AG09309 (cell line): ENCODE measurements at places on chromosomes 7 and 10.

DNA sequence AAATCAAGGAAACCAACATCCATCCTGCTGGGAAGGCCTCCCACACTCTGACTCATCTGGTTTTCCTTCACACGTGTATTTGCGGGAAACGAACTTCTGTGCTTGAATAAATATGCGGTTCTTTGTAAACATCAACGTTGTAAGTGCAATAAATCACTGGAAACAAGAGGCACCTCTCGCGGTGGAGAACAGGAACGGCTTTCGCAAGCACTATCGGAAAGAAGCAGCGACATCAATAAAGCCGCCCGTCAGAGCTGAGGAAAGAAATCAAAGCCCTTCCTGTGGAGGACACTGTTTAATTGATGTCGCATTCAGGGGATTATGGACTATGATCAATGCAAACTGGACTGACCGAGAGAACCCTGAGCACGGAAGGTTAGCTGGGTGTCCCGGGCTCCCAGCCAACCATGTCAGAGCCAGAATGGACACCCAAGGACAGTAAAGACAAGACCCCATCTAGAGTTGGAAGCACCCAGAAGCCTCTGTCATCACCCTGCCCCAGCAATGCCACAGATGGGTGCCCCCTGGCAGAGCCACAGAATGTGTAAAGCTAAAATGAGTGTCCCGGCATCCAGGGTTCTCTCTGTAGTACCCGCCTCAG, 37.6 kb downstream of the OAT start:
- DNase-seq: no peak

- no peak for DNase-seq
Observed at GRCh38 chr10:52665821-52666220, 106.8 kb downstream of the MBL2 start.

- DNase-seq: no peak
Observed at GRCh38 chr10:86673827-86674581, 5.7 kb downstream of the LDB3 start.

DNA sequence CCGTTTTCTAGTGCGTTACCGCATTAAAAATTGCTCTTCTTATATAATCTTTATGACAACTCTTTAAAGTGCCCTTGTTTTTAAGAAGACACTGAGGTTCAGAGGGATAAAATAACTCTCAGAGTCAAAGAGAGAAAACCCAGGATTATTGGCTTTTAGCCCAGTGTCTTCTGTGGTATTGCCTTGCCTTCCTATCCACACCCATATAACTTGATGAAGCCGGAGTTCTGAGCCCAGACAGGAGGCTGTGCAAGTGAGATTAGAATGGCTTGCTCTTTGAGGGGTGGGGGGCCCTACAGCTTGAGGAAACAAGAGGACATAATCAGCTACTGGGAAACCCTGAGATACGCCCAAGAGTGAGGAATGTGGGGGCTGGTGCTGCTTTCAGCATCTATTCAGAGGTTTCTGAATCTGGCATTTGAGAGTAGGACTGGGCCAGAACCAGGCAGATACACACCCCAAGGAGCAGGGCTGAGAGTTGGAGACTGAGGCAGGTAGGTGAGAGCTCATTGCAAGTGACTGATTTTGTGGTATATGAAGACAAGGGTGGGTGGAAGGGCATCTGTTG, 2.3 kb downstream of the PRXL2A start:
- no peak for DNase-seq

- DNase-seq: no peak
Observed at GRCh38 chr10:124748166-124748565, 4.0 kb upstream of the FAM53B start.

DNA sequence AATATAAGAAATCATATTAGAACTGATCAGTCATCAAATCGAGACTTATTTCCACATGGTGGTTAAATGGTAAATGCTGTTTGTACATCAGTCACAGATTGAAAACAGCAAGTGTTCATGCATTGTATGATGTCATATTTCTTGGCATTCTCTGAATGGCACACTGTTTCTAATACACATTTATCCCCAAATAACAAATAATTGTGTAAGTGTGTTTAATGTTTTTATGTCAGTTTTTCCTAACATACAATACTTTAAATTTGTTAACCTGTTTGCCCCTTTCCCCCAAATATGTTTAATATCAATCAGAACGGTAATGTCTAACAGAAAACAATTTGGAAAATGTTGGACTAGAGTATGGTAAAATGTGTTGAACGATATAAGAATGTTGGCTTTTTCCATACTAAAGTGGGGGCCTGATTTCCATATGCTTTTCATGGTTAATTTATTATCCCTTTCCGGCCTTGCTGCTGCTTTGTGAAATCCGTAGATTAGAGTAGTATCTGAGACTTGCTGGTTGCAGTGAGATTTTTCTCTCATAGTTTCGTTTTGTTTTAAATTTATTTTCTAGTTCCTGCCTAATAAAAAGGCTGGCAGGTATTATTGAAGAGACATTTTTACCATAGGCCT, 23.7 kb downstream of the RAB18 start:
- DNase-seq: no peak

- DNase-seq: no peak
Observed at GRCh38 chr7:96344236-96344635, 22.3 kb upstream of the SLC25A13 start.

DNA sequence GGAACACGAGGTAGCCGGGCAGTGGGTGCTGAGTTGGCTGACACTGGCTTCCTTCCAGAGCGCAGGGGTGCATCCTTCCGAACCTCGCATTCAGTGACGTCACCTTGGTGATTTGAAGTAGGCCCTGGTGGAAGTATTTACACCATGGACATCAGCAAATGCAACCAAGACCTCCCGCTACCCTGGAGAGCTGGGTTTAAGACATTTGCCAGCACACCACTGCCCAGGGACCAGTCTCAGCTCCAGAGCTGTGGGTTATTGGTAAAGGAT, 106.4 kb upstream of the GPR26 start:
- no peak for DNase-seq

GRCh38 chr7:101370836-101371235, 8.2 kb downstream of the COL26A1 start:
- DNase-seq: no peak

GRCh38 chr7:98458090-98458875, 57.4 kb upstream of the BAIAP2L1 start:
- no peak for DNase-seq

DNA sequence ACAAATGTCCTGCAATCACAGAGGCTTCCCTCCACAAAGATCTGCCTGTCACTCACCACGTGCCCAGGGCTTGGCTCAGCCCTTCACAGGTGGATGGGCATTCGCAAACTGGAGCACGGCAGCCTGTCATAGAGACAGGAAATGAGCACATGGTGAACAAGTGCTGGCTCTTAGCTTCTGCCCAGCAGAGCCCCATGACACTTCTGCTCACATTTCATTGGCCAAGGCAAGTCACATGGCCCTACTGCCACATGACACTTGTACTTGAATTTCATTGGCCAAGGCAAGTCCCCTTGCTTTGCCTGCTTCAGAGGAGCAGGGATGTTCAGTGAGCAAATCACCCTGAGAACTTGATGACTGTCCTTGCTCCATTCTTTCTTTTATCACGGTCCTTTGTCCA, 110.8 kb upstream of the PPP2R2D start:
- no peak for DNase-seq

DNA sequence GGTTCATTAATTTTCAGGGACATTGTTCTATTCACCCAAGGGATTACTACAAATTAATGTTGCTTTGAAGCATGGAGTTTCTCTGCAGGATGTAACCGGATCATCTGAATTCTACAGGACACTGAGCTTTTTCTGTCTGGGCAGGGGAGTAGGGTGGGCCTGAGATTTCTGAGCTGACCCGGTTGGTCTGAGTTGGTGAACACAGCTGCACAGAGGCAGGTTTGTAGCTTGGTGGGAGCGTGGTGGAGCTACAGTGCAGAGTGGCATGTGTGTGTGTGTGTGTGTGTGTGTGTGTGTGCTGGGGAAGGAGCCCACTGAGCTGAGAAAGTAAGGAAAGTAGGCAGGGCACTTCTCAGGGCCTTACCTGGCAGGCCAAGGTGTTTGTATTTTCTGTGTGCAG, 62.6 kb downstream of the SH2D4B start:
- no peak for DNase-seq

GRCh38 chr7:135385209-135385608, 124.7 kb downstream of the CNOT4 start:
- no peak for DNase-seq

DNA sequence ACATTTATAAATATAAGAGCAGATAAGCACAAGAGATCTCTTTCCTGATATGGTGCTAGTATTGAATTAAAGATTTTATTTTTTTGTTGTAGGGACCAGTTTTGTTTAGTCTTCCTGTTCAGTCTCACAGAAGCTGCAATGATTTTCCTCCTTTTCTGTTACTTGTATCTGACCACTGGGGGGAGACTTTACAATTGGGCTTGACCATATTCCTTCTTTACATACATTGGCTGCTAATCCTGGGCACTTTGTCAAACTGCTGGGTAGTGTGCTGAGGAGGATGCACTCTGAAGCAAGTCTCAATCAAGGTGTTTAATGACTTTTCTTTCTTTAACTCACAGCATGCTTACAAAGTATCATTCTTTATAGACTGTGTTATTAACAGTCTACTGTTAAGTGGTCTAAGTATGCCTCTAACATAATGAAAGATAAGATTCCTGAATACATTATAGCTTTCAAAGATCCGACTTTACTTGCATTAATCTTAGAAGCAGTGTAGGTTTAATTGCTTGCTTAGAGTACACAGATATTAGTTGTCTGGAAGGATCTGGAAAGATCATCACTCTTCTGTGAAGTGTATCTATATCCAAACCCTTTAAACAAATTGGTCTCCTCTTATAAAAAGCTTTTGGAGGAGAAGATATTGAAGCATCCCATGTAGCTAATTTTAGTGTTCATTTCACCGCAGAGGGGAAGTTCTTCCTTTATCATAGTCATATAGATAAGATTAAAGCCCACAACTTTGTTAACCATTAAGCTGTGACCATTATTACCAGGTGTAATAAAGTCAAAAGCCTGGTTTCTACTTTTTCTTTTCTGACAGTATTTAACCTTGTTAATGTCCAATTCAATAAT, 3.1 kb downstream of the PALS2 start:
- DNase-seq: peak; percentile 33

GRCh38 chr7:139317939-139318505, 23.1 kb upstream of the FMC1 start:
- DNase-seq: no peak

GRCh38 chr7:118175740-118176139, 8.2 kb upstream of the LSM8 start:
- no peak for DNase-seq

DNA sequence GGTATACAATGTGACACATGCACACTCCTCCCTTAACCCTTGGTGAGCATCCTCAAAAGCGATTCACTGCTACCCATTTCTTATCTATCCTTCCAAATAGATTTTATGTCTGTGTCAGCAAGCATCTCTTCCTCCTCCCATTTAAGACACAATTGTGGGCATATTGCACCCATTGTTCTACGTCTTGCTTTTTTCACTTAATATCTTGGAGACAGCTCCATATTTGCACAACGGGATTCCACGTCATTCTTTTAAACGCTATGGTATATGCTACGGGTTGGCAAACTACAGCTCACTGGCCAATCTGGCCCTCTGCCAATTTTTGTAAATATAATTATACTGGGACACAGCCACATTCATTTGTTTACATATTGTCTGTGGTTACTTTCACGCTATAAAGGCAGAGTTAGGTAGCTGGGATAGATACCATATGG, 88.6 kb downstream of the RNF216 start:
- no peak for DNase-seq

DNA sequence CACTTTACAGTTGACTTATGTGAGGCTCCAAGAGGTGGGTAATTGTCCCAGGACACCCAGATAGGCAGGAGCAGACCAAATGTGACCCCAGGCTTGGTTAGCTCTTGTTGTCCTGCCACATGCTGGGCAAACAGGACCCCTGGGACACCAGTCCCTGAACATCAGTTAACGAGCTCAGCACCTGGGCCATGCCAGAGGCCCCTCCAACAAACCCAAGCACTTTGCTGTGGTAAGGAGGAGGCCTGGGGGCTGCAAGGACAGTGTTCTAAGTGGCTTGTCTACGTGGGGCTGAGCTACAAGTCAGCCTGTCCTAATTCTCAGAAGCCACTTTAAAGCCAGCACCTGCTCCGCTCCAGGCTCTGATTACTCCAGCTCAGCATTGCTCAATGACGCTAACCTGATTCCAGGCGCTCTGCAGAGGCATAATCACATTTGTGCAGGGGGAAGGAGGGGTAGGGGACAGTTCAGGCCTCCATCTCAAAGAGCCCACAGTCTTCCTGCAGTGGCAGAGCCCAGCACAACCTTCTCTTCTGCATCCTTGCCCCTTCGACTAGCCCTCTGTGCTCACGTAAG, 57.2 kb downstream of the DDC start:
- DNase-seq: no peak

DNA sequence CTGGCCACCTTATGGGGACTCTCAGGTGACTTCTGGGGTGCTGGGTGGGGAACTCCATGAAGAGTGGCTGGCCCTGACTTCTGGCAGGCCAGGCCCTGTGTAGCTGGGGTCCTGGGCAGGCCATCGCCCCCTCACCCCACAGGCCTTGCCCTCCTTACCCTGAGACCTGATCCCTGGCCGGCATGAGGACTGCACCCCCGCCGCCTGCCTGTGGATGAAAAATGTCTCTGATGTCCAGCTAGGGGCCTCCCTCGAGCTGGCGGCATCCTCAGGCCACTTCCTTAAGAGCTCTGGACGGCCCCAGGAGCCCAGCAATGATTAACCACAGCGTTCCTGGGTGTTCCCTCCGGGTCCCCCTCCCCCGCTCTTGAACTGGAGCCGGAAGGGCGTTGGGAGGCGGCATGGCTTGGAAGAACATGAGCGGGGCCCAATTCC, 31.8 kb upstream of the SHH start:
- DNase-seq: no peak

GRCh38 chr7:72035266-72035665, 376.9 kb downstream of the CALN1 start:
- DNase-seq: no peak

GRCh38 chr7:116403265-116403664, 96.3 kb upstream of the CAV2 start:
- DNase-seq: peak; percentile 80

DNA sequence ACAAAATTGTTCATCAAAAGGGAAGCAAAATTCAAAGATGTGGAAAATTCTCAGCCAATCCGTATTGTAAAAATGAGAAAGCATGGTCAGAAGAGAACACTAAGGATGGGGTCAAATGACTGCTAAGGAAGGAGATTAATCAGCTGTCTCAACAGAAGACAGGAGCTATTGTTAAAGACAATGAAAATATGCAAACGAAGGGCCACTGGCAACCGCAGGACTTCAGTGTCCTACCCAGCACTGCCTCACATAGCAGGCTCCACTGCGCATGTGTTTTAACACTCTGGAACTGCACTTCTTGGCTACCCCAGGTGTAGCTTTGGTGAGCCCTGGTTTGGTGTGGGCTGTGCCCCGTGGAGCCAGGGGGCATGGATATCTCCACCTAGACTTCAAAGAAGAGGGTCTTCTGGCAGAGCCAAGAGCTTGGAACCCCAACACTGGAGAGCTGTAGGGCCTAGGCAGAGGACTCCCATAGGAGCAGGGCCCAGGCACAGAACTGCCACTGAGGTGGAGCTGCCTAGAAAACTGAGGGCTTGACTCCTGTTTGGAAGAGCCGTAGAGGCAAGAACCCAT, 176.2 kb upstream of the GDF10 start:
- no peak for DNase-seq
